Tibial nerve (tissue), 4 donors: ENCODE measurements at places on chromosomes 11 and 22.
A peak's percentile ranks its signal among the peaks of the same experiment; 100 is the strongest.

GRCh38 chr22:28801845-28802594 is 1.7 kb upstream of the XBP1 start:
- peaks cover 20% of the 10 kb centered on the region for H3K4me1 ChIP-seq
- DNase-seq, result no peak
- no peaks in the 10 kb centered on the region for H3K27me3 ChIP-seq

- peak; percentile 77 for DNase-seq
- peak within 1 kb of the TSS; percentile 89 for H3K27ac ChIP-seq
- H3K4me1 ChIP-seq, result peaks cover 17% of the 10 kb centered on the region
Measured at GRCh38 chr11:73982595-73982989, at the start of gene UCP2. Gene UCP2, minus strand, starts transcription at chr11:73982843. Its CDS starts 4,465 bp downstream, at chr11:73978378.

GRCh38 chr22:41915035-41915785 is at the start of gene SHISA8:
Gene SHISA8, minus strand, starts transcription at chr22:41915074. Its CDS starts 407 bp downstream, at chr22:41914667.
- DNase-seq, result peak; percentile 26
- H3K27me3 ChIP-seq, result peaks cover 91% of the 10 kb centered on the region
- no peak within 1 kb of the TSS for H3K27ac ChIP-seq
- peak within 1 kb of the TSS; percentile 51 for H3K4me3 ChIP-seq

- H3K27me3 ChIP-seq, result no peaks in the 10 kb centered on the region
- no peak for DNase-seq
- no peak overlapping the region for H3K27ac ChIP-seq
- no peaks in the 10 kb centered on the region for H3K36me3 ChIP-seq
- no peak overlapping the region for H3K4me3 ChIP-seq
Measured at GRCh38 chr11:86108191-86108590, 39.3 kb upstream of the PICALM start.

DNA sequence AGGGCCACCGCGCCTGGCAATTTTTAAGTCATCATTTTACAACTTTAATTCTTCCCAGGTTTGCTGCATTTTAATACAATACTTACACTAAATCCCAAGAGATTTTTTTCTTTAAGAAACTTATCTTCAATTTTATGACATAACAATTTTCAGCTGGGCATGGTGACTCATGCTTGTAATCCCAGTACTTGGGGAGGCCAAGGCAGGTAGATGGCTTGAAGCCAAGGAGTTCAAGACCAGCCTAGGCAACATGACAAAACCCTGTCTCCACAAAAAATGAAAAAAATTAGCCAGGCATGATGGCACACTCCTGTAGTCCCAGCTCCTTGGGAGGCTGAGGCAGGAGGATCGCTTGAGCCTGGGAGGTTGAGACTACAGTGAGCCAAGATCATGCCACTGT is 38.8 kb downstream of the CLDN25 start:
- H3K4me3 ChIP-seq, result no peak overlapping the region
- H3K36me3 ChIP-seq, result no peaks in the 10 kb centered on the region
- no peaks in the 10 kb centered on the region for H3K4me1 ChIP-seq
- no peak for DNase-seq
- no peaks in the 10 kb centered on the region for H3K27me3 ChIP-seq
- no peak overlapping the region for H3K27ac ChIP-seq

GRCh38 chr11:126914941-126915340 is 85.6 kb downstream of the KIRREL3 start:
- no peak overlapping the region for H3K27ac ChIP-seq
- no peak overlapping the region for H3K4me3 ChIP-seq
- DNase-seq, result no peak

DNA sequence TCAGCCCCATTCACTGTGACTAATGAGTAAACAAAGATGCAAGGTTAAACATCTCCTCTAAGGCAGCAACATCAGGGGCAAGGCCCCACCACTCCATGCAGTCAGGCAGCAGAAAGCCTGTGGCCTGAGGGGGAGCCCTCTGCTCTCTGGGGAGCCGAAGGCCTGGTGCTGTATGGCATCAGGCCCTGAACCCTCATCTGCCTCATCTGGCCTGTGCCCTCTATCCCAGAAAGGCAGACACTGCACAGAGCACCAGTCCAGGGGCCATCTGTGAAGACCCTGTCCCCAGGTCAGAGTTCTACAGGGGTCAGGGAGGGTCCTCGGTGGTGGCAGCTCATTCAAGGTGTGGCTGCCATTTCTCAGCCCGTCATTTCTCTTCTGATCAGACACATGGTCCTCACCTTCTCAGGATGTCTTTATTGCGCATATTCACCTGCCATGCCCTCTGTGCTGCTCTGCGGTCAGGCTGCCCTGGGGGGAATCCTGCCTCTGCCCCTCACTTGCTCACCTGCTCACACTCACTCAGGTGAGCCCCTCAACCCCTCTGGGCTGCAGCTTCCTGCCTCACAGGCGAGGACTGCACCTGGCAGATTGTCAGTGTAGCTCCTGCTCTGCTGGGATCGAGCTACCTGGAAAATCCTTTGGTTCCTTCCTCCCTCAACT is 103.1 kb upstream of the PITPNB start:
- H3K27me3 ChIP-seq, result no peaks in the 10 kb centered on the region
- H3K36me3 ChIP-seq, result no peaks in the 10 kb centered on the region
- no peaks in the 10 kb centered on the region for H3K4me1 ChIP-seq
- H3K4me3 ChIP-seq, result no peak overlapping the region
- DNase-seq, result no peak
- no peak overlapping the region for H3K27ac ChIP-seq

- H3K27ac ChIP-seq, result peak overlapping the region; percentile 97
- no peaks in the 10 kb centered on the region for H3K36me3 ChIP-seq
- DNase-seq, result no peak
- H3K27me3 ChIP-seq, result no peaks in the 10 kb centered on the region
Measured at GRCh38 chr11:1761110-1761856, 2.4 kb downstream of the CTSD start.

DNA sequence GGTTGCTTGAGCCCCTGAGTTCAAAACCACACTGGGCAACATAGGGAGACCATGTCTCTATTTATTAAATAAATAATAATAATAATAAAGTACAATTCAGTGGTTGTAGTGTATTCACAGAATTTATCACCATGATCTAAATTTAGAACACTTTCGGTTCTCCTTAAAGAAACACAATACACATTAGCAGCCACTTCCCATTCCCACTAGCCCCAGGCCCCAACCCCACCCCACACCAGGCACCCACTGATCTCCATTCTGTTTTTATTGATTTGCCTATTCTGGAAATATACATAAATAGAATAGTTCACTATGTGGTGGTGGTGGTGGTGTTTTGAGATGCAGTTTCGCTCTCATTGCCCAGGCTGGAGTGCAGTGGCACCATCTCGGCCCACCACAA is 45.7 kb downstream of the BCL2L13 start:
- H3K4me1 ChIP-seq, result no peaks in the 10 kb centered on the region
- no peak overlapping the region for H3K27ac ChIP-seq
- no peaks in the 10 kb centered on the region for H3K27me3 ChIP-seq
